Islet precursor cell (in vitro differentiated cells): ENCODE measurements at places on chromosomes 11 and 22.

- no peak for DNase-seq
Measured at GRCh38 chr11:1838077-1838425, 730 bp upstream of the TNNI2 start.

- DNase-seq: no peak
Measured at GRCh38 chr11:96246718-96247552, 96.1 kb downstream of the MAML2 start.

GRCh38 chr22:33969045-33969444 is 48.8 kb upstream of the LARGE1 start:
- DNase-seq: no peak

GRCh38 chr11:61281581-61282250 is 13.4 kb downstream of the VWCE start:
- peak; percentile 90 for DNase-seq

DNA sequence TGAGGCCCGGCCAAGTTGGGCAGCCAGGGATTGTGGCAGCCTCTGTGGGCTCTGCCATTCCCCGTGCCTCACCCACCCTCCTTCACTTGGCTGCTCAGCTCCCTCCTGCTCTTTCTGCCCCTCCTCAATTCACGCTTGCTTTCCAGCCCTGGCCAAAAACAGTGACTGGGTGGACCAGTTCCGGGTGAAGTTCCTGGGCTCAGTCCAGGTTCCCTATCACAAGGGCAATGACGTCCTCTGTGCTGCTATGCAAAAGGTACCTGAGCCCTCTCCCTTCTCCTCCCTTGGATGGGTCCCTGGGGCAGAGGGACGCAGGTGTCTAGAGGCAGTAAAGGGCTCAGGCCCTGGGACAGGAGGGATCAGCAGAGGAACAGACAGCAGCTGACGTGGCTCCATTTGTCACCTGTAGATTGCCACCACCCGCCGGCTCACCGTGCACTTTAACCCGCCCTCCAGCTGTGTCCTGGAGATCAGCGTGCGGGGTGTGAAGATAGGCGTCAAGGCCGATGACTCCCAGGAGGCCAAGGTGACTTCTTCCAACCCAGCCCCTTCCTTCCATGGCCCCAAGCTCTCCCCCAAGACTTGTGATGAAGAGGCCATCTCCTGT is 2.7 kb downstream of the FREY1 start:
- no peak for DNase-seq

DNA sequence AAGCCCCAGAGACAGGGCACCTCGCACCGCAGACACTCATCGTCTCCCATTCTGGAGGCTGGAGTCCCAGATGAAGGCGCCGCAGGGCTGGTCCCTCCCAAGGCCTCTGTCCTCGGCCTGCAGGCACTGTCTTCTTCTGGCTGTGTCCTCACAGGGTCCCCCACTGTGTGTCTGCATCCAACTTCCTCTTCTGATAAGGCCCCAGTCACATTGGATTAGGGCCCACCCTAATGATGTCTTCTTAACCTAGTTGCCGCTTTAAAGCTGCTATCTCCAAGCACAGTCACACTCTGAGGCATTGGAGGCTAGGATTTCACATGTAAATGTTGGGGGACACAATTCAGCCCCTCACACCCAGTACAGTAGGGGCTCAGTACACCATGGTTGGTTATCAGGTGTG is 48.9 kb downstream of the DHCR7 start:
- no peak for DNase-seq

DNA sequence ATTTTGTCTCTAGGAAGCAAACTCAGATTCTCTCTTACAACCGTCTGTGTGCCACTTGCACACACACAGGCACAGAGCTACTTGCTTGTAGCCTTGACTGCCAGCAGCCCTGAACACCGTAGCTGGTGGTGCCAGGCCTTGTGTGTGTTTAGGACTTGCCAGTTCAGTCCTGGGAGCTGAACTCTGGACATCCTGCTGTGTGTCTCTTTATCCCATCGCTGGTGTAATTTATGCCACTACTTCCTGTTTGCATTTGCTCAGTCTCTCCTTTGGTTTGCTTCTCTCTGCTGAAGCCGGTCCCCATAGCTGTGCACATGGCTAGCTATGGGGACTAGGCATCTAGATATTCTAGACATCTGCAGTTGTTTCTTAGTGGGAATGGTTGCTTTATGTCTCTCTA is 24.0 kb downstream of the MARK2 start:
- no peak for DNase-seq

DNA sequence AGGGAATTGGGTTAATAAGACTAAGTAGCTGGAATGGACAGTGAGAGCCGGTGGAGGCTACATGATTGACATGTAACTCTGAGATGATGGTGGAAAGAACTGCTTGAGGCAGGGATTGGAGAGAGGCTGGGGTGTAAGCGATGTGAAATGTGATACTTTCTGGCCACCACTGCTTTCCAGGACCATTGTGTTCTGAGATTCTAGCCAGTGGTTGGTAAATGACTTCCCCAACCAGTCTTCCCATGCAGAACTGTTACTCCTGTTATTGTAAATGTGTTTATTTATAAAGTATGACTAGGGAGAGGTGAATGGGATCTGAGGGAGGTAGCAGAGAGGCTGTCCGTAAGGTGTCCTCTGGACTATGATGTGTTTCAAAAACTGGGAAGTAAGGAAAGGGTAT is 18.1 kb downstream of the EXT2 start:
- DNase-seq: no peak

DNA sequence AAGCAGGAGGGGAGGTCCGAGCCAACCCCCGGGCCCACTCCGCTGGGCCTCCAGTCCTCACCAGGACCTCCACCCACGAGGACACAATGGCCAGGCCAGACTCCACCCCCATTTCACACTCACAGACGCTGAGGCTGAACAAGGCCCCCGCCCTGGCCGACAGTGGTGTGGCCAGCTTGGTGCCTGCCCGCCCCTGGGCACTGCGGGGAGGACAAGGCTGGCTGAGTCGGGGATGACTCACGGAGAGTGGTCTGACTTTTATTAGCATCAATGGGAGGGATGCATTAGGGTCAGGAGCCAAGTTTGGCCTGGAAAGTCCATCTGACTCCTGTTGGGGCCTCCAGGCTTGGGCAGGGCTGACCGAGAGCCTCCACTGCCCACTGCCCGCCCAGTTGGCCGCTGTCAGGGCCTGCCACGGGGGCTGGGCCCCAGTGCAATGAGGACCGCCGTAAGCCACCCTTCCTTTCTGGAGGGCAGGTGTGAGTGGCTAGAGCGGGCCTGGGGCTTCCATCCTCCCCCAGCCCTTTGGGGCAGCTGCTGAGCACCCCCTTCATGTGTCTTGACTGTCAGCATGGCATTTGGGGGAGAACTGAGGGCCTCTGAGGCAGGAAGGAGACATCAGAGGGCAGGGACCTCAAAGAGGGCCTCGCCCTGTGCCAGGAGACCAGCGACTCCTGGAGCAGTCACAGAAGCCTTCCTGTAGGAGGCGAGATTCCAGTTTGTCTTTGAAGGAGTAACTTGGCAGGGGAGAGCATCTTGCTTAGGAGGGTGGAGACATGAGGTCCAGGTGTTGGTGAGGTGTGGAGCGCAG is 10.6 kb downstream of the TSPAN32 start:
- DNase-seq: peak; percentile 77

GRCh38 chr11:32118025-32118974 is 27.4 kb downstream of the RCN1 start:
- DNase-seq: peak; percentile 62

DNA sequence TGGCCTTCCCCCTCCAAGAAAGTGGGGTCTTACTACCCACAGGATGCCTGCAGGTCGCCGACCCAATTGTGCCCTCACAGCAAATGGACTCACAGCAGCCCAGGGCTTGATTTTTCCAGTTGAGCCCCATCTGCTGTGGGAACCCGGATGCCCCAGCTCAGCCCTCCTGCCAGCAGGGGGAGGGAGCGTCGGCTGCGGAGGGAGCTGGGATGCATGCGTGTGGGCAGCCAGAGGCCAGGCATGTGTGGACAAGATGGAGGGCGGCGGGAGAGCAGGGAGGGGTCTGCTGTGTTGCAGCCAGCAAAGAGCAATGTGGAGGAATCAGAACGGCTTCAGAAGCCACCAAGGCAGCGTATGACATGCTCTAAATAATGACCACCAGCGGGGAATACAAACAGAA is 41.0 kb upstream of the EIF3D start:
- DNase-seq: peak; percentile 70

DNA sequence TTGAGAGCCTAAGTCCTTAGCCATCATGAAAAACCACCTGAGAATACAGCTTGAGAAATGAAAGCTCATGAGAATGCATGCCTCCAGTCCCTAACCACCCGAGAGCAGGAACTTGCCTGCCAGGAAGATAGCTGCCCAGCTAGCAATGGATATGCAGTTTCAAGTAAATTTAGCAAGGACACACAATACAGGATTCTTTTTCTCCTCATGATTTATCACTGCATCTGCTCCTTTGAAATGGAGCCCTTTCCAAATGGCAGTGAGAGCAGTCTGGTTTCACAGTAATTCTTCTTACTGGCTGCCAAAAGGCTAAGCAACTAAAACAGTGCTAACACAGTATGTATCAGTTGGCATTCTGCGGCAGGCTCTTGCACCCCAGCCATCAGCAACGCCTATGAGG is 109.9 kb downstream of the MICAL3 start:
- no peak for DNase-seq

- DNase-seq: no peak
Measured at GRCh38 chr22:36884349-36885158, 23.7 kb downstream of the NCF4 start.

- no peak for DNase-seq
Measured at GRCh38 chr22:26552466-26552865, 37.5 kb downstream of the TPST2 start.

GRCh38 chr22:34587357-34588356 is 478.3 kb upstream of the ISX start:
- peak; percentile 82 for DNase-seq

DNA sequence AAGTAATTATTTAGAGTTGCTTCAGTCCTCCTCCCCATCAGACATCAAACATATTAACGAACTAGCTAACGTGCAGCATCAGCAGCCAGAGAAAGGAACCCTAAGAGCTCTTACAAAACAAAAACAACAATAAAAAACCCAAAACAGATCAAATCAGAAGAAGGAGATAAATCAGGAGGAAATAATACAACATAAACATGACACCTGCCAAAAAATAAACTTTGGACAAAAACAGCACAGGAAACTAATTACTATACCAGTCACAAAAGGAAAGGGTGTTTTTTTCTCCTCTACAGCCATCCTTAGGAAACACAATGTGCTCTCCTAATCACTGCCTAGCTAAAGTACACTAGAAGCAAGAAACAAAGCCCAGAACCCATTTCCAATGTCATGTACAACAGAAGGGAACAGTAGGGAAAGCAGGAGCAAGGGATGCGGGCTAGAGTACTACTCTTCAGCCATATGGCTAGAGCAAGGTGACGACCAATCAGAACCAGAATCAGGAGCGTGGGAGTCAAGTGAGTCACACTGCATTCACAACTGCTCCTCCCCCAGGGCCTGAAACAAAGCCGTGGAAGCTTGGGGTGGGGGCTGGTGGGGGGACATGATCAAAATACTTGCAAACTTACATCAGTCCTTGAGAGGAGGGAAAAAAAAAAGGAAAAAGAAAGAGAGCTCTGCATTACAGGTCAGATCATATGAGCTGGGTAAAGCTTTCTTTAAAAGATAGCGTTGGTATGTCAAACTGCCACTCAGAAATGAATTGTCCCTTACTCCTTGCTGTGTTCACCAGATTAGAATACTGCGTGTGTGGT is 60.4 kb downstream of the LARGE2 start:
- DNase-seq: peak; percentile 96

DNA sequence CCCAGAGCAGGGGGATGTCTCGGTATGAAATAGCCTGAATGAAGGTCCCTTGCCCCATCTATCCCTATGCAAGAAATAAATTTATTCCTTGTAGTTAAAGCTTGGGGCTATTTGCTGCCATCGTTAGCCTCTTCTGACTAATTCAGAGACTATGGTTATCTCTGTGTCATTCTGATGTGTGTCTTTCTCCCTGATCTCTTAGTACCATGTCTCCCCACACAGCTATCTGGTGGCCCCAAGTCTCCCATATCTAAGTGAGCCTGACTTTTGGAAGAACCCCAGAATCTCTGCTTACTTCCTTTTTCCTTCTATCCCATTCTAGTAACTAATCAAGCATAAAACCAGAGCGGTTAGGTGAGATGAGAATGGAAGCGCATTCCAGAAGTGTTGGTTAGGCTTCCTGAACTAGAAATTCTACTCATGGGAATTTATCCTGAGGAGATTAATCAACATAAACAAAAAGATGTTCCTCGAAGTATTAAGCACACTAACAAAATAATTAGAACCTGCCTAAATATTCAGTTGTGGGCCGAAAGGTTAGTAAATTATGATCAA is 71.4 kb upstream of the BMAL1 start:
- DNase-seq: no peak

DNA sequence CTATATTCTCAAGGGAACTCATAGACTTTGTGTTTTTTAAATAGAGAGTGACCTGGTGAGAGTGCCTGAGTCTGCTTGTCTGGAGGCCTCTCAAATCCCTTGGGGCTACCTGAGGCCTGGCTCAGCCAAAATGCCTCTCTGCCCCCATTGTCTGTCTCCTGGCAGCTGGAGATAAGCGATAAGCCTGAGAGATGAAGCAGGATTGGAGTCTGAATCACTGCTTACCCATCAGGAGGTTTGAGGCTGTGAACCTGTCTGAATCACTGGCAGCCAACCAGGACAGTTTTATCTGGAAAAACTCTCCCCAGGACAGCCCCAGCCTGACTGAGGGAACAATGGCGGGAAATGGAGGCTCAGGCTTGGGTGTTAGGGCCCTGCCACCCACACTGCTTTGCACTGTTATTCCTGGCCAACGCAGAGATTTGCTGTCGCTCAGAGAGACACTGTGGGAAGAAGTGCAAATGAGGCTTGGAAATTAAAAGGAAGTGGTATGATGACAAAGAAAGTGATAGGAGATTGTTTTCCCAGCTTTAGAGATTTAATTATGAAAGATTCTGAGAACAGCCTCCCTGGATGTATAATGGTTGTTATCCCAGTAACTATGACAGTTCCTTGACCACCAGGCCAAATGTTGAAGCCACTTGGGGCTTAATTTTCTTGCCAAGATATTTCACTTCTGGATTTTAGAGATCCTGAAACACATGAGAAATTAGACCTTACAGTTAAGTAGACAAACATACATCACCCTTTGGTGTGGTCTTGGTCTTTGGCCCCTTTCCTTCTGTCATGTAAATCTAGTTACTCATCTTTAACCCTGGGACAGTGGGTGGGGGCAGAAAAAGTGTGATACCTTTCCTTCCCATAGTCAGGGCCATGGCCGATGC is 102.1 kb downstream of the RASSF10 start:
- DNase-seq: peak; percentile 95

GRCh38 chr11:122127020-122127419 is 11.0 kb upstream of the BLID start:
- DNase-seq: no peak
